ENCODE measurements at places on chromosomes 2 and 18.
A peak's percentile ranks its signal among the peaks of the same experiment; 100 is the strongest.

GRCh38 chr2:221552291-221552690 lies 19.8 kb downstream of the EPHA4 start:
- no peak for DNase-seq

DNA sequence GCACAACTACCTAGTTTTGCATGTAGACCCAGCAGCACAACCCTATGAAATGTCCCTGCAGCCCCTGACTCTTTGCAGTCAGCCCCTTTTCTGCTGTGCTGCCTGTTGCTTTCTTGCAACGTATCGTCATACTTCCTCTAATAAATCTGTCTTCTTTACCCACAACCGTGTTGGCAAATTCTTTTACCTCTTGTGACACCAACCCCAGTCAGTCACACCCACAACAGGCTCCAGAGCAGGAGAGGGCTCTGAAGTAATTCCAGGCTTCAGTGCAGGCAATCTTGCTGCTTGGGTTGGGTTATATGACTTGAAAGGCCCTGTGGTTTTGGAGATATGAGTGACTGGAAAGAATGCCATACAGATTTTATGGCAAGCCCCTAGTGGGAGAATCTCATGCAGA lies 79.1 kb upstream of the KCNH7 start:
- DNase-seq, result no peak

DNA sequence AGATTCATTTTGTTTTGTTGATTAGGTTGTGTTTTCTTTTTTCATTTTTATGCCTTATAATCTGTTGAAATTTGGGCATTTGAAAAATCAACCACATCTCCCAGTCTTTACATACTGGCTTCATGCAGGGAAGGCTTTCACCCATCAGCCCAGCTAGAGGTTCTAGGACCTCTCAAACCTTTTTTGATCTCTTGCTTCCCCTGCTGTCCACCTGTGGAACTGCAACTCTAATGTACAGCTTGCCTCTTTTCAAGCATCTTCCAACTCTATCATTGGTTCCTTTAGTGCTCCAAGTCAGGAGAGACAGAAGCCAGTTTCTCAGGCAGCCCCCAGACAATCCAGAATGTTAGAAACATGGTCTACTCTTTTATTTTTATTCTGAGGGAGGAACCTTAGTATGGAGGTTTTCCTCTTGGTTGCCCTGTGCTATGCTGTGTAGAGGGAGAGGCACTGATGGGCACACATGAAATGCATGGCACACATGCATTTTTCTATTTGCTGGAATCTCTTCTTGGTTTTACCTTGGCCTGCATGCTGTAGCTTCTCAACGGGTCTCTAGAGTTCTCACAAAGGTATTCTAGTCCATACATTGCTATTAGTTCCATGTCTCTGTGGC lies 107.2 kb upstream of the L3MBTL4 start:
- peak; percentile 16 for DNase-seq

GRCh38 chr2:101382442-101382841 lies 4.9 kb downstream of the CREG2 start:
- DNase-seq, result no peak

GRCh38 chr2:182359990-182360662 lies 66.7 kb downstream of the PDE1A start:
- DNase-seq, result no peak

- no peak for DNase-seq
Observed at GRCh38 chr2:114661971-114662939, 219.8 kb downstream of the DPP10 start.

- DNase-seq, result no peak
Observed at GRCh38 chr18:63336366-63337099, 17.0 kb upstream of the BCL2 start.

DNA sequence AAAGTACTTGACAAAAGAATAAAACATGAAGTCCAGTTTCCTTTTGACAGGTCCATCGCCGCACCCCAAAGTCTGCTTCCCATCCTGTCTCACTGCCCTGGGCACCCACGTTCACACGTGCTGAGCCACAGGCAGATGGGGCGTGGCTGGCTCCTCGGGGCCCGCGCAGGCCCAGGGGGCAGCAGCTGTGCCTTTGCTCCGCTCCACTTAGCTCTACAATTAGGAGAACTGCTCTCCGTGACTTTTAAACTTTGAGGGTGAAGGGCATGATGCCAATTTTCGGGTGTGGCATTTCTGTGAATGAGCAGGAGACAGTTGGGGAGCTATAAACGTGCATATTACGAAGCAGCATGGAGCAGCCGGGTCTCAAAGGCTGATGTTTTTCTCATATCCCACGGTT lies 152.4 kb downstream of the TDRD15 start:
- no peak for DNase-seq

- DNase-seq, result no peak
Observed at GRCh38 chr18:5964996-5965395, 69.7 kb upstream of the TMEM200C start.

DNA sequence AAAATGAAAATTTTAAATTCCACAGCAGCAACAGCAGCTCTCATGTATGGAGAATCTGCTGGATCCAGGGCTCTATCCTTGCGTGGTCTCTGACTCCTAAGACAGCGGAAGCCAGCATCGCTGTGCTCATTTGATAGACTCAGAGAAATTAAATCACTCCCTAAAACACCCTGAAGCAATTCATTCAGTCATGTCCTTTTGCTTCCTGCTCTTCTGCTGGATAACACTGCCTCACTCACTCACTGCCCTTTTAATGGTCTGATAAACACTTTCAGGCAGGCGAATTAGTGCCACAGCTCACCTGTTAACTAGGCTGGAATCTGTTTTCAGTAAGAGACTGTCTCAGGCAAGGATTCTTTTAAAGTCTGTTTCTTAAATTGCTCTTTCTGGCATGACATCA lies 10.0 kb downstream of the WIPF1 start:
- no peak for DNase-seq

DNA sequence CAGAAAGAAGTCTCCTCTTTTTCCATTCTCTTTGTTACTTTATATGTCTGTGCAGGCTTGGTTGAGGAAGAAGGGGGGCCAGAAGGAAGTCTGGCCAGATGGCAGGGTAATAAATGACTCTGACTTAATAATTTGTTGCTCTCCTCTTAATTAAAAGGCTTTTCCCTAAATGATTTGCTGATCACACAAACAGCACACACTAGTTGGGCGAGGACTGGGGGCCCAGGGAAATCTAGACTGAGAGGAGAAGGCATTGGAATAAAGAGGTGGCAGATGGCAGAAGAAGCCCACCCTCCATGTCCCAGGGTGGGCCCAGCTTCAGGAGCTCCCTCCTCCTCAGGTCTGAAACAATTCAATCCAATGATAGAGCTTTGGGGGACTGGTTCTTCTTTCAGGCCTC lies 12.7 kb upstream of the SMARCAL1 start:
- peak; percentile 38 for DNase-seq

GRCh38 chr18:63897072-63897471 lies 9.6 kb downstream of the SERPINB2 start:
- no peak for DNase-seq

DNA sequence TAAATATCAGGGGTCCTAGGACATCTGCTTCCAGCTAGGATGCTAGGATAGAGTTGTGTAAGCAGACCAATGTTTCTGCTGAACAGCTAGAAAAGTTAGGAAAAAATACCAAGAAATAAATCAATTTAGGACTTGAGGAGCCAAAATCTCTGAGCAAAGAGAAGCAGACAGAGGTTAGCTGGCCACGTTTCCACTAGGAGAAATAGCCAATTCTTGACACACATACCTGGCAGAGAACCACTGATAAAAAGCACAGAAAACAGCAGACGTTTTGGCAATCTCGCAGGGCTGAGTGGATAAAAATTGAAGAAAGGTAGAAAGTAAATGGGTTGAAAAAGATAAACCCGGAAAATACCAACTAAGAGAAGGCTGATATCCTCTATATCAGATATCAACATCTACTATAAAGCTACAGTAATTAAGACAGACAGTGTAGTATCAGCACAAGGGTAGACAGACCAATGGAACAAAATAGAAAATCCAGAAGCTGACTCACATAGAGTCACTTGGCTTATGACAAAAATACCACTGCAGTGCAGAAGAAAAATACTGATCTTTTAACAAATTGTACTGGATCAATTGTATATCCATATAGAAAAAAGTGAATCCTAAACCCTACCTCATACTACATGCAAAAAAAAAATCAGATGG lies 306.1 kb upstream of the KLHL29 start:
- DNase-seq, result no peak

DNA sequence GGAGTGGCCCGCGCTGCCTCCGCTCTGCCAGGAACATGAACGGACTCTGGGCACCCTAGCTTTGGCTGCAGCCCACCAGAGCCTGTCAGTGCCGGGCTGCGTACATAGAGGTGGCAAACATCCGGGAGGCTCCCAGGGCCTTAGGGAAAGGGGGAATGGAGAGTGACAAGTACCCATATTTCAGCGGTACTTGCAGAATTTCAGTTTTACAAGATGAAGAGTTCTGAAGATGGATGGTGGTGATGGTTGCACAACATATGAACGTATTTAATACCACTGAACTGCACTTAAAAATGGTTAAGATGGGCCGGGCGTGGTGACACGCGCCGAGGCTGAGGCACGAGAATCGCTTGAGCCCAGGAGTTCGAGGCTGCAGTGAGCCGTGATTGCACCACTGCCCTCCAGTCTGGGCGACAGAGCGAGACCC lies 873 bp downstream of the MTHFD2 start:
- DNase-seq, result no peak

DNA sequence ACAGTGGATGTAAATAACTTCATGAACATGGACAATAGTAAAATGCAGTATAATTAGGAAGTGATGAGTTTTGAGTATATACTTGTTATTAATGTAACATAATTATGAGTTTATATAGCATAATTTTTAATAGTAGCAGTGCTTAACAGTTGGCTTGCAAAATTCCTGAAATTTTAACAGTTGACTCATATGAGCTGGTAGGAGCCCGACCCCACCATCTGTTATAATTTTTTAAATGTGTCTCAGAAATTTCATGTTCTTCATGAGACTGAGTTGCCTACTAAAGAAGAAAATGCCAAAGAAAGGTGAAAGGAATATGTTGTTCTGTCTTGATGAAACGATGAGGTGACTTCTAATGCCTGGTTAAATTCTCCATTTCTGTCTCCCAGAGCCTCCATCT lies 62.6 kb downstream of the ITGB1BP1 start:
- no peak for DNase-seq

DNA sequence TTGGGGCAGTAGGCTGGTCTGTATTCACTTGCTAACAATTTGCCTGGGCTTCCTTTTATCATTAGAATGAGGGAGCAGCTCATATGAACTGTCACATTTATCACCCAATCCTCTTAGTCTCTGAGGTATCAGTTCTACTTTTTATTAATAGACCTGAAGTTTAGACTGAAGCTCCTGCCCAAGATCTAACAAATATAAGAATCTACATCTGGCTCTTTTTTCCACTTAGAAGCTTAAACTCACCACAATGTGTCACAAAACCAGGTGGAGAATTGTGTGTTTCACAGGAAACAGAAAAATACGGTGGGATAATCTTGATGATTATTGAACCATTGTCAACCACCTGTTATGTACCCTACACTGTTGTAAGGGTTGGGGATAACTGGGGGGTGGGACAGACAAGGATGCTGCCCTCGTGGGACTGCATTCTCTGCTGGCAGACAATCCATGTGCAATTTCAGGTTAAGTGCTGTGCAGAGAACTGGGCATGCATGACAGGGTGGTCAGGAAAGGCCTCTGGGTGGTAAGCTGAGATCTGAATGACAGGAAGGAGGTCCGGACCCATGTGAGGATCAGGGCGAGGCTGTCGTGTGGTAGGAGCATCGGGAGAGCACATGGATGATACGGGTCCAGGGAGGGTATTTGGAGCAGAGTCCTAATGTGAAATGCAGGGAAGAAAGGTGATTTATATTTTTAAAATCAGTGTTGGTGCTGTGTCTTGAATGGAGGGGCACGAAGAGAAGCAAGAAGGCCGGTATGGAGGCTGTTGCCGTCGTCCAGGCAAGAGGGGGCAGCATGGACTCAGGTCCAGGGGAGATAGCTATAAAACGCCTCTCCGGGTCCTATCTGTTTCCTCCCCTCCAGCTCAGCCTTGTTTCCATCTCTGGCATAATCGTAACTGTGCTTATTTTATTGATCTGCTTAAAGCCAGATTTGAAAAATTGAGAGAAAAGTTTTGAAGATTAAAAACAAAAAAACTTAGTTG lies 17.6 kb downstream of the MYL12B start:
- no peak for DNase-seq

GRCh38 chr18:73683409-73684238 lies 464.0 kb downstream of the FBXO15 start:
- no peak for DNase-seq

DNA sequence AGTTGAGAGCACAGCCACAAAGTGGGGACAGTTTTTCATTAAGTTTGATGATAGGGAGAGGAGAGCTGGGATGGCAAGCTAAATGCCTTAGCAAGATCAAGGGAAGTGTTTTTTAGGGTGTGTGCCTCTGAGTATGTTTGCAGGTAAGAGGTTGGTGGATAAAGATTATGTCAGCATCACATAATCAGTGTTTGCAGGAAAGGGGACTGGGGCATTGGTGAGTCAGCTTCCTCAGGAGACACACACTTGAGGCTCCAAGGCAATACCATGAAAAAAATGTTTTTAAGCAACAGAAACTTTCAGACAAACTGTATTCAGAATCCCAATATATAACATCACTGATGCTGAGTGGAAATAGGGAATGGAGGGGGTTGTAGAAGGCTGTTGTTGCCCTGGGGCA lies 25.4 kb upstream of the DTNB start:
- no peak for DNase-seq

DNA sequence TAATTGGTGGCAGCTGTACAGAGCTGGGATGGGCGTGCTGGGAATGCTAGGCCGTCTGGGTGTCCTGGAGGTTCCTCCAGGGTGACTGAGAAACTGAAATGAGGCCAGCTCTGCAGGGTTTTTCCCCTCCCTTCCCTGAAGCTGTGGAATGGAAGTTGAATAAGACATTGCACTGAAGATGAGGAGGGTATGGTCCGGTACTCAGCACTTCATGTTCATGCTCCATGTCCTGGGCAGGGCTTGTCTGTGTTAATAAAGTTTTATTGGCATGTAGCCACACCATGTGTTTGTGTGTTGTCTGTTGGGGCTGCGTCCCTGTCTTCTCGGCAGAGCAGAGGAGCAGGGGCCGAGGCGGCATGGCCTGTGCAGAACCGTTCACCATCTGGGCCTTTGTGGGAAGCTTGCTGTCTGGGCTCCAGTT lies 154.0 kb downstream of the LDLRAD4 start:
- no peak for DNase-seq
